Kidney glomerular epithelial cell (primary cell): ENCODE measurements at places on chromosomes 6 and 20.

DNA sequence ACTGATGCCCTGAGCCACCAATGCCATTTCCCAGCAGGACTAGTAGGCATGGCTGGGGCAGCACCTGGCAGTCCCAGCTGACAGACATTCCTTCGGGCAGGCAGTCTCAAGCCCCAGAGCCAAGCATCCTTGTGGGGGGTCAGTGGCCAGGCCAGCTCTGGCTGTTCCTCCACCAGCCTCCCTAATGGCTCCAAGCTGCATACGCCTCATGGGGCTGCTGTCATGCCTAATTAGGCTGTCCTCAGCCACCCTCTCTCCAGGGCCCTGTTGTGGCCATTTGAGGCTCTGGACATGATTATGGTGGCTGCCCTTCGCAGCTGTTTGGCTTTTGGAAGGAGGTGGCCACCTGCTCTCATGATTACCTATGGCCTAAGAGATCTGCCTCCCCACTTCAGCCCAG lies 79.4 kb downstream of the DLGAP4 start:
- DNase-seq: no peak

DNA sequence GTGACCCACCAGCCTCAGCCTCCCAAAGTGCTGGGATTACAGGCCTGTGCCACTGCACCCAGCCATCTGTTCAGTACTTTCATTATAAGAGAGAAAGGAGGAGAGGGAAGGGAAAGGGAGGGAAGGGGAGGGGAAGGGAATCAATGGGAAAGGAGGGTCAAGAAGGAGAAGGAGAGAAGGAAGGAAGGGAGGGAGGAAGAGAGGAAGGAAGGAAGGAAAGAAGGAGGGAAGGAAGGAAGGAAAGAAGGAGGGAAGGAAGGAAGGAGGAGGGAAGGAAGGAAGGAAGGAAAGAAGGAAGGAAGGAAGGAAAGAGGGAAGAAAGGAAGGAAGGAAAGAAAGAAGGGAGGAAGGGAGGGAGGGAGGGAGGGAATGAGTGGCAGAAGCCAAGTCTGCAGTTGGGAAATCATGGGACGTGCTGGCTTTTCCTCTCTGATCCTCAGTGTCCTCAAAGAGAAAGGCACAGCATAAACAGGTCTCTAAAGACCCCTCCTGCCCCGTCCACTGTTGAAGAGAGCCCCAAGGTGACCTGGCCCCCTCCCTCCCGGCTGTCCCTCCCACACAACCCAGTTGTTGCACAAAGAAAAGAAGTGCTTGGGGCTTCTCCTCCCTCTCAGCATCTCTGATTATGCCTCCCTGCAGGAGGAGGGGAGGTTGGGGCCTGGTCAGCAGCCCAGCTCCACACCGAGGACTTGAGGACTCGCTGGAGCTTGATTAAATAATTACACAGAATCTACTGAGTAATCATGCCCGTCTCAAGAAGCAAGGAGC lies 69.1 kb upstream of the TOP1 start:
- no peak for DNase-seq

- DNase-seq: no peak
These were observed 41.5 kb downstream of the BANF2 start for GRCh38 chr20:17741220-17741619.

- no peak for DNase-seq
These were observed 622 bp downstream of the GPANK1 start for GRCh38 chr6:31663961-31664789.

DNA sequence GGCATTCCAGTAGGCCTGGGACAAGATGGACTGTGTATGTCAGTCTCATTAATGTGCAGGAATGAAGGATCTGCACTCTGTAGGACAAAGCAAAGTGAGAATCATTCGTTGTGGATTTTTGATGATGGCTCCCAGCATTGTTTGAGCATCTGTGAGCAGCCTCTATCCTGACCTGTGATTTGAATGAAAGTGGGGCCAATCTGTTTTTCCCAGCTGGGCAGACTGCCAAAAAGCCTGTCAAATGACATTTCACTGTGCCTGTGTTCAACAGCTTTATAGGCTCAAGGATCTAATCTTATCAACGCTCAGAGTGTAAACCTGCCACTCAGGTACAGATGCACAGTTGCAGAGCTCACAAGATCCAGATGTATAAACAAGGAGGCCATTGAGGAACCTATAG lies 86.7 kb upstream of the SYNDIG1 start:
- no peak for DNase-seq

GRCh38 chr20:55375920-55376319 lies 629.4 kb downstream of the CBLN4 start:
- DNase-seq: no peak

DNA sequence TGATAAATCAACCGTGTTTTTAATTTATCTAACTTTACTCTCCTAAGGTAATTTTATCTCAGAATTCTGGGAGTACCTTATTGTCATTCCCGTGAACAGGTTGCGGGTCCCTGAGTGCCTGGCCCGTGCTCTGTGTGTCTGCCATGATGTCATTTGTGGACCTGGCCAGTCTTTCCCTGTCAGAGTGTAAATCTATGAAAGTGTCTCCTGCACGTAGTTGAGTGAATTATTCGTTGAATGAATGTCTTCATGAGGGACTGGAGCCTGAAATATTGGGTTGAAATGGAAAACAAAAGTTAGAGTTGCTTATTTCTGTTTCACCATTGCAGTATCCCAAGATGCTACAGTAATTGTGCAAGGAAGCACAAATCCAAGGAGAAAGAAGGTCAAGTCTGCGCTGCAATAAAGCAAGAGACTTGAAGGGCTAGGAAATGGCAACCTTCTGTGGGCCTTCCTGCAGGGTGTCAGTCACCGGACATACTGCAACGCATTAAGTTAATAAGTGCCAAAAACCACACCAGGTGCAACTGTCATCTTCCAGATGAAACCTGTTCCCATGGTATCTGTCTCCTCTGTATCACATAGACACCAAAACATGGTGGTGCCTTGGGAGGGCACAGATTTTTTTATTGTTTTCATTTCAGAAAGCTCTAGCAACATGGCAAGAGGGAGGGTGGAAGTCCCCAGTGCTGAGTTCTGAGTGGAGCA lies 135.5 kb downstream of the ZDHHC14 start:
- DNase-seq: no peak

GRCh38 chr20:11098888-11099287 lies 425.1 kb upstream of the JAG1 start:
- no peak for DNase-seq

DNA sequence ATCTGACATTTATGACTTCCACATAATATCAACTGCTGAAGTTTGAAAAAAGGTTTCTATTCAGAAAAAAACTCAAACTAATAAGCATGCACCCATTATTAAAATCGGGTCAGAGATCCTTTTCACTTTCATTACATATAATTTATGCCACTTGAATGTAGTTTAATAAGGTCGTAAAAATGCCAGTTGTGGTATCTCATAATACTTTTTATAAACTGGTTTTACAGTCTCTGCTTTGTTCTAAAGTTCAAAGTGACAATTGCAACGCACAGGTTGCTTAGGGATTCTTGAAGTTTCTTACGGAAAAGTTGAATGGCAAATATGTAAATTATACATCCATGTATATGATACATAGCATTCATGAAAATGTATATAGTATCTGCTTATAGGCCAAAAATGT lies 229.4 kb upstream of the CEP162 start:
- no peak for DNase-seq

GRCh38 chr20:37520419-37520955 lies 563 bp upstream of the NNAT start:
- DNase-seq: no peak

DNA sequence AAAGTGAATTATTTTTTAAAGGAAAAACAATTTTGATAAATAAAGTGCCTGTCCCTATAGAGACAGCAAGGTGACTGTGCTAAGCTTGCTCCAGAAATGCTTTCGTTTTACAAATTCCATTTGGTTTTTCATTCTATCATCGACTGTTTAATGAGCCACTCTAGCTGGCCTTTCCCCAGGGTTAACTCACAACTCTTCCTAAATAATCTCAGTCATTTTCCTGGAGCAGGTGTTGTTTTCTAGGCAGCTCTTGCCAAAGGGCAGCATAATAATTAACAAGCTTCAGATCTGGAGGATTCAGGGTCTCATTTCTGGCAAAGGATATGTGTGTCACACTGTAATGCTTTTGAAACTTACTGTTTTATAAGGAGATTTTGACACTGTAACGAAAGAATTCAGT lies 184.2 kb downstream of the KHDC1L start:
- peak; percentile 9 for DNase-seq

- peak; percentile 54 for DNase-seq
These were observed 231.5 kb upstream of the PLCB4 start for GRCh38 chr20:8837396-8837795.

DNA sequence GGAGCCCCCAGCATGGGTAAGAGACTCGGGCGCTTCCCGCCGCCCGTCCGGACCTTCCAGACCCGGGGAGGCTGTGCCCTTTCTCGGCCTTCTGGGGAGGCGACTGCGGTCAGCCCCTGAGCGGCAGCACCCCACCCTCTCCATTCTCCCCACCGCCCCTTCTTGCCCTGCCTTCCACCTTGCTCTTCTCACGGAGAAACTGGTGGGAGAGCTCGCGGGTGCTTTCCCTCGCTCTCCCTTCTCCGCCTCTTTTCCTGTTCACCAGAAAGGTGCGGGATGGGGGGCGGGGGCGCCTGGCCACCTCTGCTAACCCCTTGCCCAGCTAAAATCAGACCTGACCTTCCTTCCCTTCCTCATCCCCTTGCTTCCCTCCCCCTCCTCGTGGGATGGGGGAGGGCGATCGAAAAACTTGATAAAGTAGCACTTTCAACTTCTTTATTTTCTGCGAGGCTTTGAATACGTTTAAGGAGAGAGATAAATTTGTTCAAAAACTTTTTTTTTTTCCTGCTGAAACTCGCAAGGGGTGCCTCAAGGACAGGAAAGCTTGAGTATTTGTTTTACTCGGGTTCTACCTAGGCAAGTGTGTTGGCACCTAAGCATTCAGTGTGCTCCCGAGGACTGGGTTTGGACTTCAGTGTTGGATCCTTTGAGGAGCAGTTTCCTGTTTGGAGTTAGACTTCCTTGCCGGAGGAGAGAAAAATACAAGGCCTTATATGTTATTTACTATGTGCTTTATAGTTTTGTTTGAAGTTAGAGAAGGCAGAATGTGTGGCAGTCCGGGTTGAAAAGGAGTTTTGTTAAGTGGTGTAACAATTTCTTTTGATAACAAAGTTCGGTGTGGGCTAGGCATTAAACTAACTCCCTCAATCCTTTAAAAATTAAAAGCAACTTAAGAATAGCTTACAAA lies 897 bp downstream of the CD2AP start:
- peak; percentile 71 for DNase-seq

DNA sequence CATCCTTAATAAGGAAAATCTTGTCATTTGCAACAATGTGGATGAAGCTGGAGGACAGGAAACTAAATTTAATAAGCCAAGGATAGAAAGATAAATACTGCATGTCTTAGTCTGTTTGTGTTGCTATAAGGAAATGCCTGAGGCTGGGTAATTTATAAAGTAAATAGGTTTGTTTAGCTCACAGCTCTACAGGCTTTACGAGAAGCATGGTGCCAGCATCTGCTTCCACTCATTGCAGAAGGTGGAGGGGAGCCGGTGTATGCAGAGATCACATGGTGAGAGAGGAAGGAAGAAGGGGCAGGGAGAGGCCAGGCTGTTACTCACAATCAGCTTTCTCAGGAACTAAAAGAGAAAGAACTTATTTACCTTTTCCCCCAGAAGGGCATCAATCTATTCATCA lies 118.9 kb upstream of the SMLR1 start:
- no peak for DNase-seq

DNA sequence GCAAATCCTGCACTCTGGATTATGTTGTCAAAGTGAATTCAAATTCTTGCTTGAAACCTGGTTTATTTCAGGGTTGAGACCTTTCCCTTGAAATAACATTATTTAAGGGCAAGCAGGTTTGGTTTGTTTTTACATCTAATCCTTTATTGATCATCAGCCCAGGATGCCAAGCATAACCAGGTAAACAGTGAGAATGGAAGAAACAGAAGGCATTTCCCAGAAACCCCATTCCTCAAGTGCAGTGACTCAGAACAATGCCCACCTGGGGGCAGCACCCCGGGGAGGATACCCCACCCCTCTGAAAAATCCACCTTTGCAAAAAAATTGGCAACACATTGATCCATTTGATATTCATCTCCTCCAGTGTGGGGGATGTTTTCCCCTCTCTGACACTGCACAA lies 32.5 kb downstream of the POFUT1 start:
- DNase-seq: no peak

- no peak for DNase-seq
These were observed 127.0 kb downstream of the CEBPB start for GRCh38 chr20:50317609-50318008.

- DNase-seq: no peak
These were observed 4.0 kb downstream of the TMEM200A start for GRCh38 chr6:130369831-130370230.

GRCh38 chr6:498795-499231 lies 107.3 kb downstream of the IRF4 start:
- DNase-seq: no peak

DNA sequence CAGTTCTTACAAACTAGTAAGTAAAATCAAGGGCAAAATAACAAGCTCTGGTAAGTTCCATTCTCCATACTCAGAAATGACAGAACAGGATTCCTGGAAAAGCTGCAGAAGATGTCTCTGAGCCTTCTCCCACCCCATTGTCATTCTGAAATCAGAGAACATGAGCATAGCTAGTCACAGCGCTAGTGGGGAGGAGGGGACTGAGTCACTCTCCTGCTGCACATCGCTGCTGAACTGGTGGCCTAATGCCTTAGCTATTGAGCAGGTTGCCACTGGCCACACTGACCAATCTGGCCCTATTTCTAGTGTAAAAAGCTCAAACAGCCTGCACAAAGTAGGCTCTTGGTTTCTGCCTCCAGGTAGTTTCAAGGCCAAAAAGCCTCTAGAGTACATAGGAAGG lies 26.1 kb upstream of the RIPPLY2 start:
- DNase-seq: no peak

DNA sequence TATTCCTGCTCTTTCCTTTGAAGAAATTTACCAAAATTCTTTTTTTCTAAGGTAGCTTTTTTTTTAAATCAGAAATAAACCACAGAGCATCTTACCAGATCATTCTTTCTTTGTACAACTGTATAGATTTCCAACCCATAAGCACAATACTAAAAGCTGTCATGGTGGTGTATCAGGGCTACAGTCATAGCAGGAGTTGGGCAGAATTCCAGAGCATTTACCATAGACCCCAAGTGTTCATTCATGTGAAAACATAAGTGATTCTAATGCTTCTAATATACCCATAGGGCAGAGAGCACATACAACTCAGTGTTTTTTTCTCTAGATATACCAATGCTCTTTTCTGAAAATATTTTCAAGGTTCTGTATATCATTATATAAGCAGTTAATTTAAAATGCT lies 392.5 kb downstream of the FRK start:
- DNase-seq: no peak

DNA sequence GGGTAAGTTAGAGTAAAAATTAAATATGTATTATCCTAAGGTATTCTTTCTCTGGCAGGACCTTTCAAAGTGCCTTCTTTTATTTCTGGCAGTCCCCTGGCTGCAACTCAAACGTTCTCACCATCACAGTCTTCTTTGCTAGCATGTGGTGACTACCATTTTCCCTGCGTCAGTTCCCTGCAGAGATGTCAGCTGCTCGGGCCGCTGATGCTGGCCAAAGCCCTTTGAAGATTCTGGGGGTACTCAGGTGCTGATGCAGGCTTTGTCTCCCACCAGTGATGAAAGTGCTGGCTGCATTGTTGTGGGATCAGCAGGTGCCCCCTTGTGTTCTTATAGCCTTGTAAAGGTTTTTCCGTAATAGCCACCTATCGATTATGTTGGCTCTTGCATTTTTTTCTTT lies 140.1 kb downstream of the BTBD3 start:
- DNase-seq: no peak
